ENCODE measurements at places on chromosomes 7 and 10.

DNA sequence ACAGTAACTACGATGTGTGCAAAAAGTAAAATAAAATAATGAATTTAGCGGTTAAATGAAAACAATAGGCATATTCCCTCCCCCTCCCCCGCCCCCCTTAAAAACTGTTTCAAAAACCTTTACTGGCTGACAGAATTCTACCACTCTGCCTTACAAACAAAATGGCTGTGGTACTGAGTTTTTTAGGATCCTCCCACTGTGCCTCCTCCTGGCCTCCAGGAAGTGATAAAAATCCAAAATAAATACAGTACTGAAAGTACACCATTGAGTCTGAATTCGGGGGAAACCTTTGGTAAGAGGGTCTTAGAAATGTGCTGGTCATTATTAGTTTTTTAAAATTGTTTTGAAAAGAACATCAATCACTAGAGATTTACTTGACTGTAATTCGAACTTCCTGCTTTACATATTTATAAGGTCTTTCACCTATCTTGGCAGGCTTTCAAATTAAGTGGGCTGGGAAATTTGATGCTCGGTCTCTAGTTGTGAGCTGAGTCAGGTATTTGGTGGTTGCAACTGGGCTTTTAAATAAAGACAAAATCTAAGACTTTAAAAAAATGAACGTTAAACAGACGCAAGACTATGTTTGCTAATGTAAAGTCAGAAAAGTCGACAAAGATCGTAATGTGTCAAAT, 32.5 kb upstream of the EPC1 start:
- DNase-seq = peak; percentile 52

DNA sequence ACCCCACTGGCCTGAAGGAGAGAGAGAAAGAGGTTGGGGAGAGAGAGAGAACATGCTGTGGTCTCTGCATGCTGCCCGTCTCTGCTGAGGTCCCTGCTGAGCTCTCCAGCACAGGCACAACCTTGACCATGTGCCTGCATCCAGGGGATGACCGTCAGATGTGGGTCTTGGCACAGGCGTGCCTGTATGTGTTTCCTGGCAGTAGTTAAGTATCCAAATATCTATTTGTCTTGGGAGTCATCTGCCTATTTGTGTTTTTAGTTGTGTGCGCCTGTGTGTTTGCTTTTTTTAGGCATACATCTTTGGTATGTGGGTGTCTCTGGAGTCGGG, 1.9 kb upstream of the UNC5B start:
- no peak for DNase-seq

DNA sequence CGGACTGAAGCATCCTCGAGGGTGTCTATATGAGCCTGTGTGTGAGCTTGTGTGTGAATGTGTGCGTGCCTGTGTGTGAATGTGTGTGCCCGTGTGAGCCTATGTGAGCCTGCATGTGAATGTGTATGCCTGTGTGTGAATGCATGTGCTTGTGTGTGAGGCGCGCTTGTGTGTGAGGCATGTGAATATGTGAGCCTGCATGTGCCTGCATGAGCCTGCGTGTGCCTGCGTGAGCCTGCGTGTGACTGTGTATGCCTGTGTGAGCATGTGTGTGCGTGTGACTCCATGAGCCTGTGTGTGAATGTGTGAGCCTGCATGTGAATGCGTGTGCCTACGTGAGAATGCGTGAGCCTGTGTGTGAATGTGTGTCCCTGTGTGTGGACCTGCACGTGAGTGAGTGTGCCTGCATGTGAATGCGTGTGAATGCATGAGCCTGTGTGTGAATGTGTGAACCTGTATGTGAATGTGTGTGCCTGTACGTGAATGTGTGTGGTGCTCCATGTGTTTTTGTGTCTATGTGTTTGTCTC, 33.4 kb downstream of the PDGFA start:
- DNase-seq = no peak

- DNase-seq = no peak
Observed at GRCh38 chr7:159024280-159024951, 120.3 kb downstream of the VIPR2 start.

DNA sequence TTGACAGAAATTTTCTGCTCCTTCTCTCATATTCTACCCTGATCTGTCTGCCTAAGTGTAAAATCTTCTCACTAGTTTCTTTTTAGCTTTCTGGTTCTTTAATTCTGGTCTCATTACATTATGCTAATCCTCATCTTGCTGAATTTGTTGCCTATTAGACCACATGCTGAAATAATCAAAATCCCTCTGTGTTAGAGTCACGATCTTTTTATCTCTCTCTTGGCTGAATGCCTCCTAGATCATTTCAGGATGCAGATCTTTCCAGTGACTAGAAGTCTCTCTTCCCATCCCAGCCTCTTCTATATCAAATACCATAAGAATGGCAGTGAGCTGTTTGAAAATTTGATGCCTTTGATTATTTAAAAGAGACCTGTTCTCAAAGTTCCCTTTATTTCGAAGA, 661.9 kb downstream of the SORCS1 start:
- DNase-seq = no peak

- peak; percentile 51 for DNase-seq
Observed at GRCh38 chr10:131997366-131998049, 15.8 kb upstream of the BNIP3 start.

DNA sequence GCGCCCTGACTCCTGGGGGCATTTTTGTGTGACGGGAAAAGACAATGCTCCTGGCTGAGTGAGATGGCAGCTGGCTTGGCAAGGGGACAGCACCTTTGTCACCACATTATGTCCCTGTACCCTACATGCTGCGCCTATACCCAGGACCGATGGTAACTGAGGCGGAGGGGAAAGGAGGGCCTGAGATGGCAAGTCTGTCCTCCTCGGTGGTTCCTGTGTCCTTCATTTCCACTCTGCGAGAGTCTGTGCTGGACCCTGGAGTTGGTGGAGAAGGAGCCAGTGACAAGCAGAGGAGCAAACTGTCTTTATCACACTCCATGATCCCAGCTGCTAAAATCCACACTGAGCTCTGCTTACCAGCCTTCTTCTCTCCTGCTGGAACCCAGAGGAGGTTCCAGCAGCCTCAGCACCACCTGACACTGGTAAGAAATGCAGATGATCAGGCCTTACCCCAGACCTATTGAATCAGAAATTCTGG, at the start of gene ARMS2:
ARMS2 (plus strand) TSS at position 51 of the 478 bp plus-strand sequence; CDS start at position 126, 75 bp downstream.
- no peak for DNase-seq

GRCh38 chr7:156049366-156049765, 237.1 kb upstream of the SHH start:
- no peak for DNase-seq
